ENCODE measurements at places on chromosomes 1 and 21.

- DNase-seq = peak; percentile 81
Measured at GRCh38 chr1:17587693-17588047, 48.2 kb downstream of the ARHGEF10L start.

- peak; percentile 26 for DNase-seq
Measured at GRCh38 chr1:30085811-30086770, 637.3 kb downstream of the MATN1 start.

DNA sequence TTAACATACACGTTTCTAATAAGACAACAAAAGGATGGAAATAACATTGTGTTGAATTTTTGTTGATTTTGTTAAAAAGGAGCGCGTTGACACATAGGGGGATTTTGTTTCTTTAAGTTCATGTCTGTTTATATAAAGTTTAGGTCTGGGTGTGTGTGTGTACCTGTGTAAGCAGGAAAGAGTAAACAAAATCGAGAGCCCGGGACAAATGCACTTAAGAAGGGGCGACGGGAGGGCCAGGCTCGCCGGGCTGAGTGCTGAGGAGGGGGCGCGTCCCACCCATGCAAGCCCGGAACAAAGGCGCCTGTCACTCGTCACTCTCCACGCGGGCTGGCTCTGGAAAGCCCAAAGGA lies 28.8 kb upstream of the TRIM17 start:
- DNase-seq = no peak

DNA sequence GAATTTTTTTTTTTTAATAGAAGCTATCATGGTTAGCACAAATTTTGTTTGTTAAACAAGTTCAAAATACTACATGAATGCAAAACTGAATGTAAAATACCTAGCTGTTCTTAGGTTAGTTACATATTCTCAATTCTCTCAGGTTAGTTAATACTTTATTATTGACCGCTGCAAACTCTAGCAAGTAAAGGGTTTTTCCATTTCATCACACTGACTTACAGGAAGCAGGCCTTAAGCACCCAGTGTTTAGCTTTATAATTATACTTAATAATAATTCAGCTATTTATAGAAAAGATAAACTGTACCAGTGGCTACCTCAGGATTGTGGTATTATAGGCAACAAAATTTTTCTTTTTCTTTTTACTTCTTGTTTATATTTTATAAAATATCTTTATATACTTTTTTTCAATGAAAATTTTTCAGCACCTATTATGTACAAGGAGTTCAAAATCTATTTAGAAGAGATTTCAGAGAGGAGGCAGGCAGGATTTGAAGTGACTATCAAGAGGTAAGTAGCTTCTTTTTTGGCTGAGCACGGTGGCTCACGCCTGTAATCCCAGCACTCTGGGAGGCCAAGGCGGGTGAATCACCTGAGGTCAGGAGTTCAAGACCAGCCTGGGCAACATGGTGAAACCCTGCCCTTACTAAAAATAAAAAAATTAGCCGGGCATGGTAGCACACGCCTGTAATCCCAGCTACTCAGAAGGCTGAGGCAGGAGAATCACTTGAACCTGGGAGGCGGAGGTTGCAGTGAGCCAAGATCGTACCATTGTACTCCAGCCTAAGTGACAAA lies 17.9 kb downstream of the PLPP3 start:
- no peak for DNase-seq

- no peak for DNase-seq
Measured at GRCh38 chr21:34183331-34183928, 110.1 kb downstream of the MRPS6 start.

GRCh38 chr1:178931858-178932551 lies 61.1 kb upstream of the ANGPTL1 start:
- DNase-seq = peak; percentile 62

- peak; percentile 24 for DNase-seq
Measured at GRCh38 chr1:35030756-35031446, 844 bp downstream of the ZMYM6 start.
